Ecto neural progenitor cell (in vitro differentiated cells): ENCODE measurements at places on chromosomes 13 and 19.

- DNase-seq = no peak
Measured at GRCh38 chr13:50684366-50684765, 159.1 kb downstream of the DLEU7 start.

- DNase-seq = no peak
Measured at GRCh38 chr13:99357941-99358340, 50.7 kb upstream of the GPR183 start.

GRCh38 chr13:110157718-110158117 lies 149.2 kb downstream of the COL4A1 start:
- DNase-seq = no peak

DNA sequence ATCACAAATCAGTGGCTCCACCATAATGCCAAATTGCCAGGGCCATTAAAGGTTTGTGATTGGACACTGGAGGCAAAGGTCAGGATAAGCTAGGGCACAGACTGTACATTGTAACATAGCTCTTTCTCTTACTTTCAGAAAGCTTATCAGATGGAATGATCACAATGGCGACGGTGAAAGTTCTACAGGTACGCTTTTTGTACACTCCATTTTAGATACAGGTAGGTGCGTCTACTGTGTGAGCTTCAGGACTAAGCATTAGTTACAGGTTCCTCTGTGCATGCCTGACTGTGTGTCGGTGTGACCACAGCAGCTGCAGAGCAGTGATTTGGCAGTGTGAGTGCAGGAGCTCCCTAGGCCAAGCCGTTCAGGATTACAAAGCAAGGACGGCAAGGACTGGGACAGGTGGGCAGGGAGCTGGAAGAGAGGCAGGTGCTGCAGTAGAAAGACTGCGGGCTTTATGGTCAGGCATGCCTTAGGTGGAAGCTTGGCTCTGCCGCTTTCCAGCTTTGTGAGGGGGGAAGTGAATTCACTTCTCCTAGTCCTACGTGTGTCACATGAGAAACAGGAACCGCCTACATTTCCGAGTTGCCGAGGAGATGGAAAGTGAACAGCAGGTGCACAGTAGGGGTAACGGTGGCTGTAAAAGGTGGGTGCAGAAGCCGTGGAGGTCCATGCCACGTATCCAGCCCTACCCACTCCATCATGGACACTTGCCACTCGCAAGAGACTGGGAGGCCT lies 49.6 kb downstream of the MRPL57 start:
- no peak for DNase-seq

DNA sequence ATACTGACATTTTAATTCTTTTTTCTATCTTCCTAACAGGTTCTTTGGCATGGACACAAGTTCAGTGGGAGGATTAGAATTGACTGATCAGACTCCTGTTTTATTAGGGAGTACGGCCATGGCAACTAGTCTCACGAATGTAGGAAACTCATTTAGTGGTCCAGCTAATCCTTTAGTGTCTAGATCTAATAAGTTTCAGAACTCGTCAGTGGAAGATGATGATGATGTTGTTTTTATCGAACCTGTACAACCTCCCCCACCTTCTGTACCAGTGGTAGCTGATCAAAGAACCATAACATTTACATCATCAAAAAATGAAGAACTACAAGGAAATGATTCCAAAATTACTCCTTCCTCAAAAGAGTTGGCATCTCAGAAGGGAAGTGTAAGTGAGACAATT lies 34.5 kb downstream of the ZMYM2 start:
- no peak for DNase-seq

- DNase-seq = peak; percentile 87
Measured at GRCh38 chr19:43901395-43902390, 33.4 kb downstream of the ZNF45 start.

DNA sequence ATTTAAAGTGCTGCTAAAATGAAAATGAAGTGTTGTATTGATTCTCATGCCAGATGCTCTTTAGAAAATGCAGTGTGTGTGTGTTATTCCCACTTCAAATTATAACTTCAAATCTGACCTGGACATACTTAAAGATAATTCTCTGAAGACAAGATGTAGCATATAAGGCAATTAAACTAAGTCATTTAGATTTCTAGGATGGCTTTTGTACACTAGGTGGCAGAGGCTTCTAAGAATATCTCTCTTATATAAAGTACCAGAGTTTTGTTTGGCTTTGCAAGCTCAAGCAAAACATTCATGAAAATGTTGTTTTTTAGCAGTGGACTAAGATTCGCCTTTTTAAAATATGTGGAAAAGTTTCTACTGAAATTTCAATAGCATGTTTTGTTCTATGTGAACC lies 407.2 kb downstream of the GPC5 start:
- DNase-seq = no peak

GRCh38 chr13:50476577-50477285 lies 366.8 kb downstream of the DLEU7 start:
- no peak for DNase-seq

GRCh38 chr19:42332059-42332458 lies 6.6 kb downstream of the MEGF8 start:
- no peak for DNase-seq

- DNase-seq = peak; percentile 20
Measured at GRCh38 chr19:33950091-33950750, 153.6 kb downstream of the KCTD15 start.

GRCh38 chr19:17409990-17410389 lies 4.6 kb upstream of the BST2 start:
- no peak for DNase-seq

DNA sequence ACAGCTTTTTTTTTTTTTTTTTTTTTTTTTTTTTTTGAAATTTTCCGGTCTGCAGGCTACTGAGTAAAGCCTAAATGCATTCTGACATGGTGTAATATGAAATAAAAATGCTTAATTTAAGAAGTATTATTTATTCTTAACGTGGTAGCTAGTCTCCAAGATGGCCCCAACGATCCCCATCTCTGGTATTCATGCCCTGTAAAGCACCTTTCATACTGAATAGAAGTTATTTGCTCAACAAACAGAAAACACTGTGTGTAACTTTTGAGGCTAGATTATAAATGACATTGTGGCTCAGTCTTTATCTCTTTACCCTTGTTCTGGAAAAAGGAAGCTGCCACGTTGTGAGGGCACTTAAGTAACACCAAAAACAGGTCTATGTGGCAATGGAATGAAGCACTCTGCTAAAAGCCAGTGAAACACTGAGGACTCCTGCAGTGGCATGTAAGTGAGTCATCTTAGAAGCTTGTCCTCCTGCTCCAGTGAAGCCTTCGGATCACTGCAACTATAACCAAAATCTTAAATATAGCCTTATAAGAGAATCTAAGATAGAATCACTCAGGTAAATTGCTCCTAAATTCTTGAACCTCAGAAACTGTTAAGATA lies 128.7 kb downstream of the UGGT2 start:
- no peak for DNase-seq

GRCh38 chr13:114229506-114229905 lies 5.2 kb upstream of the CDC16 start:
- DNase-seq = no peak

DNA sequence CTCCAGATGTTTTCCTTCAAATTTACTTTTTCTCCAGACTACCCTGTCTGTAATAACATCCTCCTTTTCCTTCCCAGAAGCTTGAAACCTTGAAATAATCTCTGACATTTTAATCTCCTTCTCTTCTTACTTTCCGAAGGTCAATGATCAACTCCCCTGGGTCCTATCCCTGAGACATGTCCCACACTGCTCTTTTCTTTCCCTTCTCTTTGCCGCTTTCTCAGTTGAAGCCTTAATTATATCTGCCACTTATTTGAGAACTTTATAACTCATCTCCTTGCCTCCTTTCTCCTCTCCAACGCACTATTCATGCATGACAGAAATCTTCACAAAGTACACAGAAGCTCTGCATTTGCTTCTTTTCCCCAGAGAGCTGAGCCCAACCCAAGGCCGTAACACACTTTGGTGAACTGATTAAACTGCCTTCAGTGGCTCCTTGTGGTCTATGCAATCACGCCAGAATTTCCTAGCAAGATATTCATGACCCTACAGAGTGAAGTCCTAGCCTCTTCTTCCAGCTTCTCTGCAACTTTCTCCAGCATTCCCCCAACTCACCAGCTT lies 9.2 kb upstream of the WASF3 start:
- DNase-seq = no peak

- DNase-seq = no peak
Measured at GRCh38 chr13:30308548-30308947, 1.2 kb upstream of the KATNAL1 start.

DNA sequence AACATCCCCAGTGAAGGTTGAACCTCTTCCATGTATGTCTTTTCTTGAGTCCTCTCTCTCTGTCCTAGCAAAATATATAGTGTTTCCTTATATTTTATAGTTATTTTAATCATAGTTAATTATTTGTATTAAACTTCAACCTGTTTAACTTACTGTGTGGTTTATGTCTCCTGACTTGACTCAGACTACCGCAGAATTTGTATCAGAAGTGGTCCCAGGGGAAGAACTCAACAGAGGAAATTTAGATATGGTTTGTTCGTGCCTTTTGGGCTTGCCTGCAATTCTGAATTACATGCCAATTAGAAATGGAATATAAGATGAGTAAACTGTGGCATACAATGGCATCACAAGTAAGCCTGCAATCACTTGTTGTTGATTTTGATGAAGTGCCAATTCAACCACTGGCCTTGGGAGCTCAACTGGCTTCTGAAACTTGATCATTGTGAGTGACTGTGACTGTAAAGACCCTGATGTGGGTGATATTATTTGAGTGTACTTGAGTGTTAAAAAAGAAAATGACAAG lies 1459.5 kb upstream of the PCDH20 start:
- DNase-seq = no peak

DNA sequence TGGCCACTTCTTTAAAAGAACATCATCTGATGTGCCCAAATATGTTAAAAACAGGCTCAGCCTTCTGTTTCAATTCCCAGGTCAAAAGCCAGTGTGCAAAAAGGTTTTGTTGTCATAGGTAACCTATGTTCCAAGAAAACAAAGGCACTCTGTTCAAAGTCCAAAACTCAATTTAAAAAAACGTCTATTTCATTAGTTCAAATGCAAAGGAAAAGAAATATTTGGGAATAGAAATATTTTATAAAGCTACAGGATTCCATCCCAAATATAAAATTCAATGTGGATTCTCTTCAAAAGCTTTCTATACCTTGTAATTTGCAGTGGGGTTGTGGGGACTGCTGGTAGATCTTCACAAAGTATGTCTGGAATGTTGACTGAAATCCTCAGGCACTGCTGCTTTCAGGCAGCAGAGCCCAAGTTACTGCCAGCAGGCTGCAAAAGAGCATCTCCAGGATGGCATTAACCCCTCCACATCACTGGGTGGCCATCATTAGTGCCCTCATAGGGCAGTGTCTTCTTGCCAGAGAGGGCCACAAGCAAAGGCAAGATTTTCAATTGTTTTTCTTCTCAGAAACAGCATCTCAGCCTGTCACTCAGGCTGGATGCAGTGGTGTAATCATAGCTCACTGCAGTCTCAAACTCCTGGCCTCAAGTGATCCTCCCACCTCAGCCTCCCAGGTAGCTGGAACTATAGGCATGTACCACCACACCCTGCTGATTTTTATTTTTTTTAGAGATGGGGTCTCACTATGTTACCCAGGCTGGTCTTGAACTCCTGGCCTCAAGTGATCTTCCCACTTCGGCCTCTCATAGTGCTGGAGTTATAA lies 22.8 kb upstream of the STK24 start:
- no peak for DNase-seq

- no peak for DNase-seq
Measured at GRCh38 chr13:52931539-52932431, 83.3 kb upstream of the PCDH8 start.

DNA sequence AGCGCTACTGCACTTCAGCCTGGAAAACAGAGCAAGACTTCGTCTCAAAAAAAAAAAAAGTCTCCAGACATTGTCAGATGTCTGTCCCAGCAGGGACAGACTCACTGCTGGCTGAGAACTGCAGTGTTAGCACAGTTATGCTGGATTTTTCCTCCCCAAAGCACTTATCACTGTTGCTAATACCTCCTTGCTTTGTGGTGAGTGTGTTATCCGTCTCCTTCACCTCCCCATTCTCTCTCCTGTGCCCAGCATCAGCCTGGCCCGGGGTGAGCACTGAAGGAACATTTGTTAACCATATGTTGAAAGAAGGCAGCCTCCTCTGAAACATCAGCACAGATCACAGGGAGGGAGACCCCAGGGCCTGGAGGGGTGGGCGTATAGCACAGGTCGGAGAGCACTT lies 11.3 kb downstream of the MYO9B start:
- no peak for DNase-seq

DNA sequence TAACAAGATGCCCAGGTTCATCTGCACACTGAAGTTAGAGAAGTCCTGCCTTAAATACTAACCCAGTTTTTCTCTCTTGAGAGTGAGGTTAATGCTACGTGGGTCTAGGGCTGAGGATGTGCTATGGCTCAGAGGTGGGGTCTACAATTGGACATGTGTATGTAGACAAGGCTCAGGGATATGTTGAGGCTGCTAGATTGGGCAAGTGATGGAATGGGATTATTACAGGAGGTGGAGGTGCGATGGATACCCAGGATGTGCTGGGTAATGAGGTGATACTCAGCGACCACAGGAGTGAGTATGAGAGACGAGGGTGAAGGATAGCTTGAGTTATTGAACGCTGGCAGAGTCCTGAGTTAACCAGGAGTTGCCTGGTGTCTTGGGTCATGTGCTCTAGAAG lies 38.1 kb downstream of the PPP2R1A start:
- no peak for DNase-seq

GRCh38 chr13:51397262-51397941 lies 55.4 kb downstream of the INTS6 start:
- DNase-seq = no peak

- no peak for DNase-seq
Measured at GRCh38 chr13:112879283-112879833, 89.7 kb upstream of the MCF2L start.

- DNase-seq = no peak
Measured at GRCh38 chr19:55225415-55225958, 3.1 kb downstream of the TMEM86B start.

GRCh38 chr19:11345122-11345803 lies 805 bp downstream of the TMEM205 start:
- DNase-seq = no peak

DNA sequence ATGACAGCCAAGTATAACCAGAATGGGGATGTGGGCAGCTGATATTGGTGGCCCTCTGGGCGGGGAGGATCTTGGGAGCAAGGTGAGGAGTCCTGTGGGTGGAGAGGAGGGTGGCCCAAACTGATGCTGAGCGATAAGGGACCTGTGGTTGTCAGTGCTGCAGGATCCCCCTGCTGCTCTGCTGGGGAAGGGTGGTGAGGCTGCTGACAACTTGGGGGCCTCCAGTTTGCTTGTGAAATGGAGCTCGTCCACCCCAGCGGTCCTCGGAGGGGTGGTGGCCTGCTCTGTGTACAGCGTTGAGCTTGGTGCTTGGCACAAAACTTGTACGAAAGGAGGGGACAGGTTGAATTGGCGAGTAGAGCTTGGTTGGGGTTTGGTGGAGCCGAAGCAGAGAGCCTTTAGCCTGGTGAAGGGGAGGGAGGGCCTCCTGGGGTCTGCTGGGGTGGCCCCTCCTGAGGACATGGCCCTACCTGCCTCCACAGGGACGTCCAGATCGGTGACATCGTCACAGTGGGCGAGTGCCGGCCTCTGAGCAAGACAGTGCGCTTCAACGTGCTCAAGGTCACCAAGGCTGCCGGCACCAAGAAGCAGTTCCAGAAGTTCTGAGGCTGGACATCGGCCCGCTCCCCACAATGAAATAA lies 2.9 kb downstream of the RPS11 start:
- no peak for DNase-seq
